OCI-LY7 (cell line): ENCODE measurements at places on chromosomes 2 and 18. TPM values are rescaled to one million over a fixed set of nuclear protein-coding genes. Genes with fewer than 3 reads are reported as not detected.

The FBXO15 gene
- total RNA-seq: 1.2 and 2.1 TPM in 2 replicates

The RAB27B gene
- not detected in 2 replicates for total RNA-seq

The SERPINB11 gene
- total RNA-seq: not detected in 2 replicates

The DOK6 gene
- total RNA-seq: not detected in 2 replicates

The RTTN gene
- 19.8 and 23.0 TPM in 2 replicates for total RNA-seq

DNA sequence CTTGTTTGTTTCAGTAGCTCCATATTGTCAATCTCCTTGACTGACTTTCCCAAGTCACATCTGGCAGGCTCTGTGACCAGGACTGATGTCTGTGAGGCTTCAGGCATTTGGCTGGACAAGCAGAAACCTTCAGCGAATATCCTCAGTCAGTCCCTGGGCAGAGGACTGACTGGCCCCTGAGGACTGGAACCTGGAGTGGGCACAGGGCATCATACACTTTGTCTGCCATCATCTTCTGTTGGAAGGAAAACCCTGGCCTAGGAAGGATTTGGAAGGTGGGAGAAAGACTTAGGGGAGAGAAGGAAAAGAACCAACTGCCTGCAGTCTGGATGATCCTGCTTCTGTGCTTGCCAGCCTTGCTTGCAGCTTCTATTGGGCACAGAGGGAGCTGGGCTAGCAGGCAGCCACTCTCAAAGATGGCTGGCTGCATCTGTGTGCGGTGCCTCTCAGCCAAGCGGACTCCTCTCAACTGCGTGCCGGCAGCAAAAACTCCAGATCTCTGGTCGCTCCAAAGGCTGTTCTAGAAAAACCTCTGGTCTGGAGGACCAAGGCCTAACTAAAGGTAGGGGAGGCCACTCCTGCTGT, 126.8 kb downstream of the MARCHF4 start:
- no peak for DNase-seq

DNA sequence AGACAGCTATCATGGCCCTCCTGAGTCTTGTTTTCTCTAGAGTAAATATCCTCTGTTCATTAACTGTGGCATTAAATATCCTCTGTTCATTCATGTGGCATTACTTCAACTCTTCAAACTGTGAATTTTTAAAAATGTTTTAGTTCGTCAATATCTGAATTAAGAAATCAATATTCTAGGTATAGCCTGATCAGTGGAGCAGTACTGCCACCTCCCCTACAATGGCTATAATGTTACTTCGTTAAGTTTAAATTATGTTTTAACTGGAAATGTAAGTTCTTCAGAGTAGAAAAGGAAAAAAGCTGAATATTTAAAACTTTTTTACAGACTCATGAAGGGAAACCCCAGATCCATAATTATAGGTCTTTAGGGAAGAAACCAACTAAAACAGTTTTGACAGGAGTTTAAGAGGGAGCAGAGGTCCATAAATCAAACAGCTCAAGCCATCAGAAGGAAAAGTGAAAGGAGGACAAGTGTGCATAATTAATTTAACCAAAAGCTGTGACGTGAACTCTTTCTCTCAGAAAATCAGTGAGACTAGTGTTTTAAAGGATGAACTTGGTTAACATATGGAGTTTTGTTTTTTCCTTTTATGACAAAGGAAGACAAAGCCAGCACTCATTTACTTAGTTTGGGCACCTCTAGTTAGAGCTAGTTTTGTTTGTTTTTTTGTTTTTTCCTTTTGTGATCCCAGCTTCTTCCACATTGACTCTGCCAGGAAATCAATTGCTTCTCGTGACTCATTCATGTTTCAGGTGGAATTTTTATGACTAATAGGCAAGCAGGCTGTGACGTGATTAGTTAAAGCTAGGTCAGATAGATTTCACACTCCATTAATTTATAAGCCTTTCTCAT, 44.9 kb downstream of the RBBP8 start:
- no peak for DNase-seq

GRCh38 chr2:218871345-218872302, 9.0 kb upstream of the WNT10A start:
- no peak for DNase-seq

GRCh38 chr2:101173707-101174295, 22.6 kb upstream of the TBC1D8 start:
- DNase-seq: peak; percentile 7

DNA sequence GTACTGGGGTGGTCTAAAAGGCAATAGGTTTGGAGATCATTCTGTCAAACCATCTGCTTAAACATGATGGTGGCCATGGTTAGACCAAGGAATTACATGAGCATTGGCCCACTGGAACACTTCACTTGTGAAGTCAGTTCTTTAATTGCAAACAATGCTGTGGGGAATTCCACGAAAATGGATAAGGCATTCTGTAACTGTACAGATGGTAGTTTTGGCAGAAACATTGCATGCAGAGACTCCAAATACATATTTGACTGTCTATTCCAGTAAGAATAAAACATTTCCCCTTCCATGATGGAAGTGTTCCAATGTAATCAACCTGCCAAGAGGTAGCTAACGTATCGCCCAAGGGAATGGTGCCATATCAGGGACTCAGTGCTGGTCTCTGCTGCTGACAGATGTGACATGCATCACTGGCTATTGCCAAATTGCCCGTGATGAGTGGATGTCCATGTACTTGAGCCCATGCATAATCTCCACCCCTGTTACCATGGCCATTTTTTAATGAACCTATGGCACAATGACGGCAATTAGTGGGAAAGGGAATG, 417.9 kb downstream of the CDH7 start:
- no peak for DNase-seq

GRCh38 chr2:44572196-44572900, 210.6 kb downstream of the CAMKMT start:
- no peak for DNase-seq

DNA sequence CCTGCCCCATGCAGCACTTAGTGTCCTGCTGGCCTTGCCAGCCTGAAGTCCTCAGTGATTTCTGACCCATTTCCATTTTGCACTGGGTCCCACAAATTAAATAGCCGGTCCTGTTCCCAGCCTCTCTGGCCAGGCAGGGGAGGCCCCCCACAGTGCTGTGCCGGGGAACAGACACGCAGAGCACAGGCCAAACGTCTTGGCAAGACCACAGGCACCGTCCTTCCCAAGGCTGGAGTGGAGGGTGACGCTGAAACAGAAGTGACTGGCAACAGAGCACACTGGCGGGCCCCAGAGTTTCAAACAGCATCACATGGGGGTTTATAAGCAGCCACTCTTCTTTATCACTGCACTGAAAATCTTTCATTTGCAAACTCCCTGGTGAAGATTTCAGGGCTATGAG, 52.2 kb downstream of the EDAR start:
- DNase-seq: no peak

DNA sequence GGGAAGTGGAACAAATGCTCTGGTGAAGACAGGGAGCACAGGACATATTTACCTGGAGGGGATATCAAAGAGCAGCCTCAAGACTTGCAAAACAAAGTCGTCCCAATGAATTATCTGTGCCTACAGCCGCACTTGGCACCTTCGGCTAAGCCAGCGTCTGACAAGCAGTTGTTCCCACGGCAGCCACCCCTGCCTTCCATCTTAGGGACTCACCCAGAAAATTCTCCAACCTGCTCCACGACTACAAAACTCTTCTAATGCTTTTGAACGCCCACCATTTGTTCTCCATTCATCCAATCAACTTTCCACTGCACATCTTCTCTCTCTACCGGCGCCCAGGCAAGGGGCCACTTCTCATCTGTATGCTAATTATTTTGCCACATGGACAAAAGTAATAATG, 7.0 kb downstream of the MYT1L start:
- DNase-seq: no peak

DNA sequence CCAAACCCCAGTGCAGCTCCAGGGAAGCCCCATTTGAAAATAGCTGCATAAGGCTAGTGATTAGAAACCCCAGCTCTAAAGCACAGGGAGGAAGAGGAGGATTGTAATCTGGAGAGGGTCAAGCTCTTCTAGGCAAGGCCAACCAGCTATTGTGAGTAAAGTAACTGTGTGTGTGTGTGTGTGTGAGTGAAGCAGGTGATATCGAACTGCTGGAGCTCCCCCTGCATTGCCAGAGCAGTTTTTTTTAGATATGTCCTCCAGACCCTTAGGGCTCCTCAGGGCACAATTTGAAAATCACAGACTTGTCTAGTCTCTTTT, 177.4 kb upstream of the NABP1 start:
- DNase-seq: no peak

GRCh38 chr2:232306741-232307305, 71.7 kb upstream of the ALPP start:
- no peak for DNase-seq

GRCh38 chr18:55635439-55635838, 47.4 kb upstream of the TCF4 start:
- no peak for DNase-seq

DNA sequence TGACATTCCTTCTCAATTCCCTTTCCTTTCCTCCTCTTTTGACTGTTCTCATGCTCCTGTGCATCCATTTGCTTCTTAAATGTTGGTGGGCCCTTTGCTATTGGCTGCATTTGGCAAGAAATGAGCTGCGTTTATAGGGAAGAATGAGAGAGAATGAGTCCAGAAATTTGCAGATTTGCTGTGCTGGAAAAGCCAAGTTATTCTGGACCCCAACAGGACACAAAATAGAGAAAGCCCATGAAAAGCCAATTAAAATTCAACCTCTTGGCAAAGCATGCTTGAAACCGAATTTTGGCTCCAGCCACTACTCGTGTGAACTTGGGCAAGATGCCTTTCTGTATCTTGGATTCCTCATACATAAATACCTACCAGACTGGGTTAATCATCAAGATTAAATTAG, 1.3 kb upstream of the SCLY start:
- no peak for DNase-seq

- no peak for DNase-seq
Measured at GRCh38 chr2:160358046-160358445, 135.6 kb downstream of the RBMS1 start.

- no peak for DNase-seq
Measured at GRCh38 chr18:8685141-8685913, 20.0 kb upstream of the MTCL1 start.

GRCh38 chr2:189037518-189037917, 63.3 kb downstream of the COL3A1 start:
- DNase-seq: no peak

DNA sequence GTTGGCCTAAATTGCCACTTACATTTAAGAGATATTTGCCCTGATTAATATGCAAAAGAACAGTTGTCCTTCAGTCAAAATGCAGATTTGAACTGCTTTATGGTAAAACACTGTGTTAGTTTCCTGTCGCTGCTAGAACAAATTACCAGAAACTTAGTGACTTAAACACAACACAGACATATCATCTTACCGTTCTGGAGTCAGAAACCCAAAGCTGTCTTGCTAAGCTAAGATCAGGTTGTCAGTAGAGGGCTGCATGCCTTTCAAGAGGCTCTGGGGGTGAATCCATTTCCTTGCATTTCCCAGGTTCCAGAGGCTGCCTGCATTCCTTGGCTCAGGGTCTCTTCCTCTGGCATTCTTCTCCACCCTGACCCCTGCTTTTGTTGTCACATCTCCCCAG, 149.5 kb downstream of the FAM161A start:
- DNase-seq: no peak

GRCh38 chr2:136051001-136051724, 65.7 kb upstream of the DARS1 start:
- no peak for DNase-seq

DNA sequence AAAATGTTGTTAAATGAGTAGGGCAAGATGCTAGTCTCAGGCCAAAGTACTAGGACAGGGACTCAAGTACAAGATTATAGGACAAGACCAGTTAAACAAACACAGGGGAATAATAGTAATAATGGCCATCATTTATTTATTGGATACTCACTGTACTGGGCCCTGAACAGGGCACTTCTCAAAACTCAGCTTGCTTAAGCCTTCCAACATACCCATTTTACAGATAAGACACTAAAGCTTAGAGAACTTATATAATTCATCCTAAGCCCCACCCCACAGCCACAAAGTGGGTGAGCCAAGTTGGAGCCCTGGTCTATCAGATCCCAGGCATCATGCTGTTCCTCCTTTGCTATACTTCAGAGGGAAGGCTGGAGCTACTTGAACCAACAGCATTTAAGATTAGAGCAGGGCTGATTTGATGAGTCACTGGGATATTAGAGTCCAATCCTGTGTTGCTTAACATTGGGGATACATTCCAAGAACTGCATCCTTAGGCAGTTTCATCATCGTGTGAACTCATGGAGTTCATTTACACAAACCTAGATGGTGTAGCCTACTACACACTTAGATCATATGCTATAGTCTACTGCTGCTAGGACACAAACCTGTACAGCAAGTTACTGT, 153.6 kb downstream of the MTCL1 start:
- DNase-seq: no peak

DNA sequence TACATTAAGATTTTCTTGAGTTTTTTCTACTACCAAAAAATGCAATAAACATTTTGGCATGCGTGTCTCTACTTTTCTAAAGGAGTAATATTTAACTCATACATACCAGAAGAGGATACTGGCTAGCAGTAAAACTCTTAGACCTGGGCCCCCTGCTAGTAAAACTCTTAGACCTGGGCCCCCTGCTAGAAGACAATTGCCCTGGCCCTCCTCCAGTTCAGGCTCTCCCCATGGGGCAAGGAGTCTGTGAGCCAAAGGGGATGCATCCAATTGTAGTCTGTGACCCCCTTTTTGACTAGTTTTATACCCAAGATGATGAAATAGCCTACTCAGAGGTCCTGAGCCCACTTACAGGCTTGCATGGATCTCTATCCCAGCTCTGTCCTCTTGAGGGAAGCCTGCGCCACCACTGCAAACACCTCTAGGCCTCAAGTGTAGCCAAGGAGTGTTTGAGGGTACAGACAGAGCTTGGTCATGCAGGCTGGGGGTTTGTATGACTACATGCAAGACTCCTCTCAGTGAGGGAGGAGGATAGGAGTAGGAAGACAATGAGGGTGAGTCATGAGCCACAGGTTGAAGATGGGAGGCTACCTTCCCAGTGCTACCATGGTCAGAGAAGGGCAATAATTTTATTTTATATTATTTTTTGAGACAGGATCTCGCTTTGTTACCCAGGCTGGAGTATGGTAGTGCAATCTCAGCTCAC, 45.2 kb upstream of the PGAP1 start:
- no peak for DNase-seq

- no peak for DNase-seq
Measured at GRCh38 chr2:219406861-219407230, 11.3 kb upstream of the DES start.

- no peak for DNase-seq
Measured at GRCh38 chr2:145325485-145325884, 805.6 kb upstream of the ZEB2 start.

GRCh38 chr2:238893349-238894000, 45.6 kb downstream of the TWIST2 start:
- DNase-seq: no peak

DNA sequence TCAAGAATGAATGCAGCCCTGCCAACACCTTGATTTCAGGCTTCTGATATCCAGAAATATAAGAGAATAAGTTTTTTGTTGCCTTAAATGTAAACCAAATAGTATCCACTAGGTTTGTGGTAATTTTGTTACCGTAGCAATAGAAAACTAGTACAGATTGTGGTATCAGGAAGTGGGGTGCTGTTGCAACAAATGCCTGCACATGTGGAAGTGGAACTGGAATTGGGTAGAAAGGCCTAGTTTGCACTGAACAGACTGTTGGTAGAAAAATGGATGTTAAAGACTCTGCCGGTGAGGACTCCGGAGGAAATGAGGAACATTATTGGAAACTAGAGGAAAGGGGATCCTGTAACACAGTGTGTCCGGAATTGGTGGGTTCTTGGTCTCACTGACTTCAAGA, 145.8 kb upstream of the MGAT5 start:
- no peak for DNase-seq
